ENCODE measurements at places on chromosomes 11 and 22. TPM values are rescaled to one million over a fixed set of nuclear protein-coding genes. Genes with fewer than 3 reads are reported as not detected.

DRD2 gene
- 0.21 TPM for total RNA-seq

SLC17A6 gene
- not detected for total RNA-seq

PTGDR2 gene
- 0.07 TPM for total RNA-seq

TRIM49 gene
- total RNA-seq = not detected

MTNR1B gene
- total RNA-seq = not detected

C11orf58 gene
- total RNA-seq = 209 TPM

NOX4 gene
- not detected for total RNA-seq

DCDC1 gene
- 0.71 TPM for total RNA-seq

PRAME gene
- 95.6 TPM for total RNA-seq

SLC22A9 gene
- total RNA-seq = not detected

TRIM51 gene
- not detected for total RNA-seq

GRAP2 gene
- total RNA-seq = not detected

PLEKHB1 gene
- 0.54 TPM for total RNA-seq

MS4A6A gene
- not detected for total RNA-seq

LYVE1 gene
- 0.03 TPM for total RNA-seq

TNNT3 gene
- total RNA-seq = not detected

SMARCB1 gene
- total RNA-seq = 50.3 TPM

EFCAB6 gene
- 0.36 TPM for total RNA-seq

KCTD14 gene
- total RNA-seq = 1.6 TPM

ANKK1 gene
- total RNA-seq = not detected

FAM168A gene
- 17.6 TPM for total RNA-seq

C11orf87 gene
- total RNA-seq = 0.01 TPM

SPDYC gene
- not detected for total RNA-seq

IMMP1L gene
- 62.6 TPM for total RNA-seq

FGF19 gene
- total RNA-seq = 0.08 TPM

MUC5AC gene
- total RNA-seq = 5.4 TPM

CAPN5 gene
- total RNA-seq = 8.3 TPM
